ENCODE measurements at places on chromosomes 12 and 14.

GRCh38 chr14:68787092-68787992, 5.5 kb downstream of the ZFP36L1 start:
- no peak for DNase-seq

DNA sequence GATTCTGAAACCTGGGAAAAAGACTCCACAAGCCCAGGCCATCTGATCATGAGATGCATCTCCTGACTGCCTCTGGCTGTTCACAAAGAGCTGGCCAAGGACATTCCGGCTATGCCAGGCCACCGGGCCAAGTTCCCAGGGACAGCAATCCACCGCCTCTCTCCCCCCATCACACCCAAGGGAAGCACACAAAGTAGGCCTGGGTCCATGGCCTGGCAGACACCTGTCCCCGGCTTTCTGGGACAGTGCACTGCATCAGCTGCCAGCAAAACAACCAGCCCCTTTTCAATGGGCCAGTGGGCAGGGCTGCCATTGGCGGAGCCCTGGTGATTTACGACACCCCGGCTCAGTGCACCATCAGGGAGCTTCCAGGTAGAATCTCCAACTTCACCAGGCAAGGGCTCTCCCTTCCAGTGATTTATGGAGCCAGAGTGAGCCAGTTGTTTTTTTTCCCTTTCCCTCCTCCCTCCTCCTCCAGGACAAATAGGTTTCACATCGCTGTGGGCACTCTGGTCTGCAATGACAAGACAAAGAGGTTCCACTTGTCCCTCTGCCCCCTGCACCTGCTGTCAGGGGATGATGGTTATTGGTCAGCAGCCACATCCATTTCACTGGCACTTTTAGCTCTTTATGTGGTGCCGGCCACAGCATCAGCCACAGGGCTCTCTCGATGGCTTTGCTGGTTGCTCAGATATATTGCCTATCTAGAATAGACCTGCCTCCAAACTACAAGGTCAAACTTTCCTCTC, 149.6 kb downstream of the SLC38A6 start:
- DNase-seq, result no peak

GRCh38 chr12:98002887-98003493, 512.4 kb upstream of the TMPO start:
- peak; percentile 69 for DNase-seq

DNA sequence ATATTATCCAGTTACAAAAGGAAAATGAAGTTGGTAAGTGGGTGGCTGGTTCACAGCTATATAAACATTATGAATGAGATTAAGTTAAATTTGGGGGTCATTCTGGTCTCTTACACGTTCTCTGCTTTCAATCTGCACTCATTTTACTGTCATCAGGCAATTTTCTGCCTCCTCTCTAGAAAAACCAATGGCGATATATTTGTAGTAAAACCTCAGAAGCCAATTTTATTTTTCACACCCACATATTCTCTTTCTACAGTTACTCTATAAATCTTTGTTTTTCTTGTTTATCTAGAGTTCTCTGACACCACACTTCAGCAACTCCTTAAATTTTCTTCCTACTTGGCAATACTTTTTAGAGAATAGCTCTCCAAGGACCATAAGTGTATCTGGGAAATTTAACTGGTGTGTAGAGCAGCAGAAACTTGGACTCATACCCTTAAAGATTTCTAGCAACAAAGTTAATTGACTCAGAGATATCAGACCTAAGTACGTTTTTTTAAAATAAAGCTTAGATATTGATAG, 926.9 kb downstream of the TMTC2 start:
- DNase-seq, result no peak

DNA sequence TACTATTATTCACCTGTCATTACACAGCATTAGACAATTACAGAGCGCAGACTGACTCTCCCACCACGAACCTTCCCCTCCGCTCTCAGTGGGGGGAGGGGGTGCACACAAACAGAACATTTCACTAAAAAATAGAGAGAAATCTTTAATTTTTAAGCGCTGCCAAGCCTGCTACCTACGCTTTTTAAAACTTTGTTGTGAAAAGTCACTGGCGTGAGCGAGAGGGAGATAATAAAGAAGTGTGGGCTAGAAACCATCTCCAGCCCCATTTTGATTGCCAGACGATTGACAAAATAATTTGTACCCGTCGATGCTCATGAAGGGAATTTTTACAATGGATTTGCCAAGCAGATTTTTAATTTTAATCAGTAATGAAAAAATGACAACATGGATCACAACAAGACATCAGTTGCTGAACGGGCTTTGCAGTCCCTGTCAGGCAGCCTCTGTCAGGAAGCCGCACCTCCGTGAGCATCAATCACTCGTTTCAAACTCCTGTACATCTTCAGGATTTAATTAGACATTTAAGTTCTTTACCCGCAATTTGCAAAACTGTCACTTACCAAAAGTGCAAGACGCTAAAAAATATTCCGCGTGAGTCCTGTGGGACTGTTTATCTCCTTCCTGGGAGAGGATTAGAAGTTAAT, 209.1 kb downstream of the BCL11B start:
- no peak for DNase-seq

DNA sequence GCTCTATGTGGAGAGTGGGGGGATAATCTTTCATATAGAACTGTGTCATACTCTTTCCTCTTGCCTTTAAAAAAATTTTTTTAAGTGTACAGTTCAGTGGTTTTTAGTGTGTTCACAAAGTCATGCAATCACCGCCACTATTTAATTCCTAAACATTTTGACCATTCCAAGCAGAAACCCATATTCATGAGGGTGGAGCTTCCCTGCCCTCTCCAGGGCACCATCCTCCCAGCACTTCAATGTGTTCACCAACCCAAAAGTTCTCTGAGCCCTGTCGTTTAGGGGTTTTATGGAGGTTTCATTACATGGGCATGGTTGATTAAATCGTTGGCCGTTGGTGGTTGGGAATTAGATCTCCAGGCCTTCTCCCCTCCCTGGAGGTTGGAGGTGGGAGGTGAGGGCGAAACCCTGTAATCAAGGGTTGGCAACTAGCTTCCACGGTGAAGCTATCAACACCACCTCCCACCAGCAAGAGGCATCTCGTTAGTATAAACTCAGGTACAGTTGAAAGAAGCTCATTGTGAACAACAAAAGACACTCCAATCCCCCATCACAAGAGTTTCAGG, 42.8 kb upstream of the WNK1 start:
- no peak for DNase-seq

DNA sequence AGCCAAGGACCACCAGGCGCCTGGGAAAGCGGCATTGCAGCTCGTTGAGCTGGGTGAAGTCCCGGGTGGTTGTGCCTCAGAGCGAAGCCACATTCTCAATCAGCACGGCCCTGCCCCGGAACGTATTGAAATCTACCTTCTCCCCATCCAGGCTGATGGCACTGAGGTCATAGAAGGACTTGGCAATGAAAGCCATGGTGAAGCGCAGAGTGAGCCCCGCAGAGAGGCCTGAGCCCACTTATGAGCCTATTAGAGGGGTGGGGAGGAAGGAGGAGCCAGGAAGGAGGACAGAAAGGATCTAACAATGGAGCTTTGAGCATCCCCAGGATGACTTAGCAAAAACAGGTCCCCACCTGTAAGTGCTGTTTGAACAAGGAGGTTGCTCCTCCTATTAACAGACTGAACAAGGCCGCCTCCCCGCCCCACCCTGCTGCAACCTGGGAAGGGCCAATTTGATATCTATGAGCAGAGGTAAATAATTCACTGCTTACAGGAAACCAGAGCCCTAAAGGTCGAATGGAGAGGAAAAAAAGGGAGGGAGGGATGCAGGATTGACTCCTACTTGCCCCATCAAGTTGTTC, at the start of gene GPX2:
TSS of gene GPX2 (minus strand) at position 215 of the 581 bp plus-strand sequence. CDS start at position 196, 19 bp downstream.
- DNase-seq, result no peak

- no peak for DNase-seq
Measured at GRCh38 chr12:64889434-64890216, 65.2 kb downstream of the TBC1D30 start.

DNA sequence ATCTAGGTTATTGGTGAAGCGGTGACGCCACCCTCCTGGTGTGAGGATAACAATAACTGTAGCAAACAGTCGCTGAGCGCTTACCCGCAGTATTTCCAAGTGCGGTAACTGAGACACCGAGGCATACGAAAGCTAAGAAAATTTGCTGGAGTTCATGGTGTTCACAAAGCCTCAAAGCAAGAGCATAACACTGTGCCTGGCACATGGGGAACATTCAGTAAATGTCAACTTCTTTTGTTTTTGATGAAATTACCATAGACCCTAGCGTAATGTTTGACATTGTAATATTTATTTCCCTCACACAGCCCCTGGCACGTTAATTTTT, 767 bp downstream of the YEATS4 start:
- DNase-seq, result no peak

GRCh38 chr12:125211464-125211863, 146.2 kb downstream of the AACS start:
- no peak for DNase-seq

GRCh38 chr14:76051717-76052465, 66.3 kb downstream of the IFT43 start:
- DNase-seq, result peak; percentile 21

DNA sequence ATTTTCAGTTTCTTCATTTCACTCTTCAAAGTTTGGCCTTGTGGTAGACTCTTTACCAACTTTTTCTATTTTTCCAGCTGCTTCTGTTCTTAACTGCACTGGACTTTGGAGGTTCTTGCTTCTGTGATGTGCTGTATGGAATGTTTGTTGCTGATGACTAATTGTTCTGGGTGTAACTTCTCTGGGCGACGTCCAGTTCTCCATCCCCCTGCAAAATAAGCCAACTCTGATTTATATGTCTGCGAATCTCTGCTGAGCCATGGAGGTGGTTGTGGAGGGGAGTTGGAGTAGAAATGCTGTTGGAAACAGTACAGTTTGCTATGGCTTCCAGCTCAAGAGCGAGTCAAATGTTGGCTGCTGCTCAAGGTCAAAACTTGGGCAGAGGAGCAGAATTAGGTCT, 113.9 kb upstream of the DYRK2 start:
- no peak for DNase-seq
